Stimulated activated CD4-positive, alpha-beta T cell treated with anti-CD3 and anti-CD28 coated beads, Interleukin-12 subunit alpha, Interleukin-12 subunit beta, amount 100 ng/mL, for 4 hours (primary cell): ENCODE measurements at places on chromosomes 3 and 15.

DNA sequence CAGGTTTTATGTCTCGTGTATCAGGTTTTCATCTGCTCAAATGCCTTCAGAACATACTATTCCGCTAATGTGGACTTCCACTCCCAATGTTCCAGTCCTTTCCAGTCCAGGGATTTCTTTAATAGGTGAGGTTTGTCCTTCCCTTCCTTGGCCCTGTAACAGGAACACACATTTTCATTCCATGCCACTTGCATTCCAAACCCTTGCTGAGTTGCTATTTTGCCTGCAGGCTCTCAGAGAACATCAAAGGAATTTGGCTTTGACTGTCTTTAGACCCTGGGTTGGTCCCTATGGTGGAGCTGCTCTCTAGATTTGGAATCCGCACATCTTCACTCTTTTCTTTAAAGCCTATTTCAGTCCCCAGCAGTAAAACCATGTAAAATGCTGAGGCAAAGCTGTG is 12.3 kb upstream of the ALCAM start:
- no peak for DNase-seq

GRCh38 chr3:196472286-196472685 is 31.3 kb downstream of the RNF168 start:
- DNase-seq: no peak

- no peak for DNase-seq
These were observed 2.8 kb downstream of the RPS17 start for GRCh38 chr15:82537351-82537908.

GRCh38 chr3:38722781-38723568 is 73.5 kb upstream of the SCN5A start:
- DNase-seq: no peak

DNA sequence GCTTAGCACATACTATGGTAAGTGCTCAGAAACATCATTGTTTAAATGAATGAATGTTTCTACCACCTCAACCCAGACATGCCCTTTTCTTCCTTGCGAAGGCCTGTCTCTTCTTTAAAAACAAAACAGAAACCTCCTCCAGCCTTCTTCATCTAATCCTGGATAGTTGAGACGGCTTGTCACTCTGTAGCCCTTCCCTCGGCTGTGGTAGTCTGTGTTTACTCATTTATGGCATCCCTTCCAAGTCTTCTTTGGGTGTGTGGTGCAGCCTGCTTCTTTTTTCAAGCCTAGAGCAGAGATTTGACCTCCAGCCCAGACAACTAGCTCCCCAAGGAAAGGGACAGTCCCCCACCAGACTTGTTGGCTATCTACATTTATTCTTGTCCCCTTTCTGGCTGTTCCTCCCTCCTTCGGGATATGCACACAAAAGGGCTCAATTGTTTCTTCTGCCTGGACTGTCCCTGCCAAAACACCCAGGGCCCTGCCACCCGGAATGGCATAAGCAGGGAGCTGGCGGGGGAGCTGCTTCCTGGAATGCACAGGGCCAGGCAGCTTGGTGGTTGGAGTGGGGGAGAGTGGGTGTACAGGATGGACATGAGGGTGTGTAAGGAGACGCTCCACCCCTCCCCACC is 67.8 kb downstream of the ITGA11 start:
- no peak for DNase-seq

GRCh38 chr15:31382713-31383045 is 56.0 kb downstream of the KLF13 start:
- DNase-seq: no peak

- DNase-seq: no peak
These were observed 132.7 kb upstream of the SLC2A2 start for GRCh38 chr3:171159024-171159821.

DNA sequence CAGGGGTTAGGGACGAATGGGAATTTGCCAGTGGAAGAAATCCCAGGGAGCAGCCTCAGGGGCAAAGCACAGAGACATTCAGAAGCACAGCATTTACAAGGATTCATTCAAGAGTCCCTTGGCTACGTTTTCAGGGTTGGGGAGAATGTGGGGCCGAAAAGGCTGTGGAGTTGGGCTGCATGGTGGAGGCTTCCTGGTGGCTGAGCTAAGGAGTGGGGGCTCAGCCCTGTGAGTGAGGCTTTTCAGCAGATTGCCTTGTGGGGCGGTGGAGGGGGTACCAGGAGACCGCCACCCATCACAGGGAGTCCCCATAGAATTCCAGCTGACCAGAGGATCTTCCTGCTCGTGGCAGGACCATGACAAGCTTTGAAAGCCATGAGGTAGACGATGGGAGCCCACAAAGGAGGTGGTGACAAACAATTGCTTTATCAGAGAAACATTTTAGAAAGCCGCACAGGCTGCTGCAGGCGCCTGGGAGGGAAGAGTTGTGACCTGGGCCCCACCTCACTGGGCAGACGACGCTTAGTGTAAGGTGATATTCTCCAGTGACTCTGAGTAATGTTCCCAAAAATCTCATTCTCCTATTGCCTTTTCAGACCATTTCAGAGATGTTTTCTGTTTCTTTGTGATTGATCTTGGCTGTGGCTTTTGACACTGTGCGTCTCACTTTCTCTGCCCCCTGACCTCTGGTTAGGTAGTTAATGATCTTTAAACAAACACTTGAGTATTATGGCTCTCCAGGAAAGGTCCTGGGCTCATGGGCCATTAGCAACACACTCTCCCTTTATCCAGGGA is 128.0 kb downstream of the DNAJB8 start:
- DNase-seq: no peak

DNA sequence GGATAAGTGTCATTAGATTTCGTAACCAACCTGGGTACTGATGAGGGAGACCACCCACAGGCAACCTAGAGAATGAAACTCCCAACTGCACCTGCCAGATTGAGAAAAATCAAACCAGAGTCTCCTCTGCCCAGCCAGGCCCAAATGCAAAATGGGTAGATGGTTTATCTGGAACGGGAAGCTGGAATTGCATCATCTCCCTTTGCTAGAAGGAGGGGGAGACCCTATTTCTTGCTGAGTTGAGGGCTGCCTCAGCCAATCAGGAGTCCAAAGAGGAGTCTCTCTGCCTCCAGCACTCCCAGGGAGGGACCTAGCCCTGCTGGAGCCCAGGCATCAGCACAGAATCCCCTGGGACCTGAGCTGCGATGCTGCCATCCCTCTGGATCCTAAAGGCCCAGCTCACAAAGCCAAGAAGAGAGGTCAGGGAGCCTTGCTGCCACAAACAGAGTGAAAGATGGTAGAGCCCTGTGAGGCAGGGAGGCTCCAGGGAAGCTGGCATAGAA is 8.1 kb downstream of the RMDN3 start:
- no peak for DNase-seq

GRCh38 chr3:132134611-132135010 is 99.8 kb upstream of the CPNE4 start:
- no peak for DNase-seq

- DNase-seq: no peak
These were observed 25.9 kb downstream of the ACP3 start for GRCh38 chr3:132343018-132343612.

- DNase-seq: no peak
These were observed 289.1 kb downstream of the TIGIT start for GRCh38 chr3:114582929-114583328.

- DNase-seq: no peak
These were observed 5.8 kb upstream of the PLA2G4D start for GRCh38 chr15:42100021-42100800.
